ENCODE measurements at places on chromosomes 5 and 9. TPM values are rescaled to one million over a fixed set of nuclear protein-coding genes. Genes with fewer than 3 reads are reported as not detected.

DNA sequence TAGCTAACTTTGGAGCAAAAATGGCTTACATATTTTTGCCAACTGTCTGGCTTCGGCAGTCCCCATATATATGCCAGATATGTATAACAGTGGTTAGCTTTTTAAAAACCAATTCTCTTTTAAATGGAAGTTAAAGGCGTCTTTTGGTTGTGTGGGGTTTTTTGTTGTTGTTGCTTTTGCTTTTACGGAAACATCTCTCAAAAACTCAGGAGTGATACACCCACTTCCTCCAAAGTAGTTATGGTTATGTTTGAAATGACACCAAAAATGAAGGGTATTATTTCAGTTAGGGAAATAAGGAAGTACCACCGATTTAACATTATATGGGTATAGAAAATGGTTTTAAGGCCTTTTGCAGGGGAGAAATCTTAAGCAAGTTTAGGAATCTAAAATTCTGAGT lies 2.3 kb downstream of the CNOT8 start:
- no peak for DNase-seq

DNA sequence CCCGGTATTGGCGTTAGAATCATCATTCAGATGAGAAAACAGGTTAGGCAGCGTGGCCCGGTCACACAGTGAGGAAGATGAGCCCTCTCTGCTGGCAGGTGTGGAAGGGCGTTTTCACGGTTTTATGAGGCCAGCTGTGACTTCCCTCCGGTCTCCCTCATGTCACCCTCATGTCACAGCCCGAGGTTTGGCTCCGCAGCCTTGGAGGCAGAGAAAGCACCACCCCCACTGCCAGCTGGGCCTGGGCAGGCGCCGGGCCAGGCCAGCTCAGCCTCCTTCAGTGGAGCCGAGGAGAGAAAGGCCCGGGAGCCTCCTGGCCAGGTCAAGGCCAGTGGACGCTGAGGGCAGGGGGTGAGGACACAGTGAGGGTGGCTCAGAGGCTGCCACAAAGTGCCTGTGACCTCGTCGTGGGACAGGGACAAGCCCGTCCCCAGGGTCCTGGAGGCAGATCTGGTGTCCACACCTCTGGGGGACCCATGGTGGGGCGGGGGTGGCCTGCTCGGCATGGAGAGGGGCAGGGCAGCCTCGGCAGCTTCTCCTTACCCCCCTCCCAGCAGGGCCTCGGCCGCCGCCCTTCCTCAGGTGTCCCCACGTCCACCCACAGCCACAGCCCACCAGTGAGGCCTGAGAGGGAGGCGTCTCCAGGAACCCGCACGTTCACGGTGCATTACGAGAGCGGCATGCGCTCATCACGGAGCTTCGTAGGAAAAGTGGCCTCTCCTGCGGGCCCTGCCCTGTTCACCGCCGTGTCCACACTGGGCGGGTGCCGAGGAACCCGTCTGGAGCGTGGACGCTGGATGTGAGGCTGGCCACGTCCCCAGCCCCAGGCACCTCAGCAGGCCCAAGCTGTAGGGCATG lies 32.2 kb downstream of the EXD3 start:
- DNase-seq, result peak; percentile 80

ABLIM3 gene
- total RNA-seq, result 2.3 TPM

PTGDS gene
- 15.9 TPM for total RNA-seq

DNA sequence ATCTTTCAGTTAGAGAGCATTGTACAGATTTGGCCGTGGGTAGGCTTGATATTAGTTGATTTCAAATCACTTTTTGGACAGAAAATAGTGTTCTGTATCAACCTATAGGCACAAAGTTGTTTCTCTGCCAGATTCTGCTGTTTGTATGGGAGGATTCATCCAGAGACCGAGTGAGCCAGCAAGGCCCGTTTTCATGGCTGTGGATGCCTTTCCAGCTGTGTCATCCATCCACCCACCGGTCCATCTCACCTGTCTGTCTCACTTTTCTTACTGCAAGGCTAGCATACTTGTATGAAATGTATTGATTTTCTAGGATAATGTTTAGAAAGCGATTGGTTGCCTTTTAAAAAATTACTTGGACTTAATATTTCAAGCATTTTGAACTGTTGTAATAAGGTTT lies 34.4 kb downstream of the ICE1 start:
- DNase-seq, result no peak

GRCh38 chr5:71932655-71933338 lies 174.5 kb upstream of the MAP1B start:
- DNase-seq, result peak; percentile 70

GRCh38 chr5:2227433-2227832 lies 344.7 kb upstream of the IRX4 start:
- DNase-seq, result no peak

DNA sequence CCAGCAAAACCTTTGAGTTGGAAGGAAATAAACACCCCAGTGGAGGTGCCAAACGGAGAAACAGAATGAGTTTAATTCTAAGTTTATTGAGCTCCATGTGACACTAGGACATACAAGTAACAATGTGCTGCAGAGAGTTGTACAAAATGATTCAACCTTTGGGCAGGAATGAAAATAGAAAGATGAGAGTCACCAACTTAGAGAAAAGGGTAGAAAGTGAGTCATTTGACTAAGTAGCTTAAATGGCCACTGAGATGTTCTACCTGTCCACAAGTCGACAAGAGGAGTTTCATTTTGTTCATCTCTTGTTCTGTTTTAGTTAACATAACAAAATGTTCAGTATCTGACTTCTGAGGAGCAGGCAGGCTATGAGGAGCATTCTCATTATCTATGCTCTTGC lies 284.7 kb downstream of the NR2F1-AS1 start:
- DNase-seq, result no peak

DNA sequence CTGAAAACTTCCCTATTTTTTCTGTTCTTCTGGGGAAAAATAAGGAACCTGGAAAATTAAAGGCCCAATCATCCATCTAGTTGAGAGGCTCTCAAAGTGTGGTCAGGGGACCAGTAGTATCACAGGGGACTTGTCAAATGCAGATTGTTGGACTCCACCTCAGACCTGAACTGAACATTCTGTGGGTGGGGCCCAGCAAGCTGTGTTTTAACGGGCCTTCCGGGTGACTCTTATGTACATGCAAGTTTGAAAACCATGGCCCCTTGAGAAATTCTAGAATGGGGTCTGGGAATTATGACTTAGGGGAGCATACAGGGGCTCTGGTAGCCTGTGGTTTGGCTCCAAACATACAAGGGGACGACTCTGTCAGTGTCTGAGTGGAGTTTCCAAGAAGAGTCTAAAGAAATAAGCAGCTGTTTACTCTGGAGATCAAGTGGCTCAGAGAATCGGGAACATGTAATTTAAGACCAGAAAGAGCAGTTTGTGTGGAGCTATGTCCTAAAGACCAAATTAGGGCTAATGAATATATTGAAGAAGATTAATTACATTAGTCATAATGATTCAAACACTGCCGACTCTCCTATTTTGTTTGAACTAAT lies 177.4 kb downstream of the SLC28A3 start:
- DNase-seq, result no peak

DNA sequence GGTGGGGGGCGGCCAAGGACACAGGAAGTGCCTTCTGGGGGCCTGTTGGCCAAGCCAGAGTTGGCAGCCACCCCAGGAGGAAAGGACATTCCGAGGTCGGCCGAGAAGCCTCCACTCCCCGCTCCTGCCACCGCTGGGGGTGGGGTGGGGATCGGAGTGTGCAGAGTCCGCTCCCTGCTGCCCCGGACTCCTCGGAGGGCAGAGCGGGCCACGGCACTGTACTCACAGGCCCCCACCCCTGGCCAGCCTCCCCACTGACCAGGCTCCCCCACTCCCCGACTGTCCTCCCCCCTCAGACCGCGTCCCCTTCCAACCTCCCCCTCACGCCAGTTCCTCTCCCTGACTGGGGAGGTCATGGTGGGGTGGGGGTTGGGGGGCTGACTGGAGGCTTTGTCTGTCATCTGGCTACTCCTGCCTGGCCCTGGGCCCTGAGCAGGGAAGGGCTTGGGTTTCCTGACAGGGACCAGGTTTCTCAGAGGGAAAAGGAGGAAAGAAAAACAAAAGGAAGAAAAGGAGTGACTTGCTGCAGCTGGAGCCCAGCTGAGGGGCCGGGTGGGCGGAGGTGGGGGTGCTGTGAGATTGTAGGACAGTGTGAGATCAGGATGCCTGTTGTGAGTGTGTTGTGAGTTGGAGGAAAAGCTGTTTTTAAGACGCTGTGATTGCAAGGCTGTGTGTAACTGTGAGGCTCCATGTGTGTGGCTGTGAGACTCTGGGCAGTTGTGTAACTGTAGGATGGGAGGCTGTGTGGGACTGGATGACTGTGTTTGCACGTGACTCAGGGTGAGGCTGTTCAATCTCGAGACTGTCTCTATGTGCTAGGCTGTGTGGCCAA lies 29.7 kb downstream of the CNTFR start:
- peak; percentile 55 for DNase-seq

DNA sequence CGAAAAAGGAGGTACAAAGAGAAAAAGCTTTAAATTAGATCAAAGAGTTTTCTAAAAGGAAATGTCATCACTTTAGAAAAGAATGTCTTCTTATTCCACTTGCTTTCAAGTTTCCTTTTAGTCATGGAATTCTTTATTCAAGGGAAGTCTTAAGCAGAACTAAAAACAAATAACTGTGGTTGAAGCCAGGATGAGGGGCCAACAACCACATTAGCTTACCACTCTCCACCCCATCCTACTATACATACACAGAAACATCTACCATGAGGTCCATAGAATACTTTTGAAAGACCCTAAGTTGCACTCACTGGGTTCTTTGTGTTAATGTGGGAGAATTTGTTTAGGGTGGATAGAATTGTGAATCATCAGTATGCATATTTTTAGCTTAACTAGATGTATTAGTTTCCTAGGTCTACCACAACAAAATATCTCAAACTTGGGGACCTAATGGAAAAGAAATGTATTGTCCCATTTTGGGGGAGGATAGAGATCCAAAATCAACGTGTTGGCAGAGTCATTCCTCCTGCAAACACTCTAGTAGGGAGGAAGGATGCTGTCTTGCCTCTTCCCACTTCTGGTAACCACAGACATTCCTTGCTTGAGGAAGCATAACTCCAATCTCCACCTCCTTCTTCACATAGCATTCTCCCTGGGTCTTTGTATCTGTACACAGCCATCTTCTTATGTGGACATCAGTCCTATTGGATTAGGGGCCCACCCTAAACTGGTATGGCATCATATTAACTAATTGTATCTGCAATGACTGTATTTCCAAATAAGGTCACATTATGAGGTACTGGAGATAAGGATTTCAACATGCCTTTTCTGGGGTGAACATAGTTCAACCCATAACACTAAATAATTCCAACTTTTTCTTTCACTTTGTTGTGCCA lies 239.4 kb downstream of the LURAP1L start:
- DNase-seq, result no peak

- DNase-seq, result no peak
Measured at GRCh38 chr5:105754056-105754455, 1916.7 kb downstream of the EFNA5 start.

DNA sequence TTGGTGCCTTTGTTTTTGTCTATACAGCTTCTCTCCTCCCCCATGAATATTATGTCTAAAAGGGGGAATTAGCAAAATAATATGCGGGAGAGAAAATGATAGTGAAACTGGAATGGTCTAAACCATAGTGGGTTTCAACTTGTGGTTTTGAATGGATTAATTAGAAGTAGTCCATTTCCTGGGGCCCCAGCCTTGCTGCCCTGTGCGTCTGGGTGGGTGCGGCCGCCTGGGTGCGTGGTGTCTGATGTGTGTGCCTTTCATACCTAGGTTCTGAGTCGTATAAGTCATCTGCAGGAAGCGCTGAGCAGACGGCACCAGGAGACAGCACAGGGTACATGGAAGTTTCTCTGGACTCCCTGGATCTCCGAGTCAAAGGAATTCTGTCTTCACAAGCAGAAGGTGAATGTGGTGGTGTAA lies 120.0 kb upstream of the CACNA1B start:
- no peak for DNase-seq

DNA sequence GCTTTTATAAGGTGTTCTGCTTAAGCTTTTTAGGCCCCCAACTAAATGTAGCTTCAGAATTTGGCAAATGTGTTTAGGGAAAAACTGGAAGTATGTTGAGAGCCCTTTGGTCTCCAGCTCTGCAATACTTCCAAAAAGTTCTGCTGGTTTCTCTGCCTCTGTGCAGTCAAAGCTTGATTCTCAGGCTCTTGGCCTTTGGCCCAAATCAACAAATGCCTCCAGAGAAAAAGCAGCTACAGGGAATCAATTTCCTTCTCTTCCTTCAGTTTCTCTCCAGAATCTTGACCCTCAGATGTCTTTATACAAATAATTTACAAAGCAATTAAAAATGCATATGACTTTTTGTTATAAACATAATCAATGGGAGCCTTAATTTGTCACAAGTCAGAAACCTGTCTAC lies 235.7 kb downstream of the COMMD10 start:
- no peak for DNase-seq

- no peak for DNase-seq
Measured at GRCh38 chr9:110298043-110298605, 39.5 kb downstream of the TXNDC8 start.

DNA sequence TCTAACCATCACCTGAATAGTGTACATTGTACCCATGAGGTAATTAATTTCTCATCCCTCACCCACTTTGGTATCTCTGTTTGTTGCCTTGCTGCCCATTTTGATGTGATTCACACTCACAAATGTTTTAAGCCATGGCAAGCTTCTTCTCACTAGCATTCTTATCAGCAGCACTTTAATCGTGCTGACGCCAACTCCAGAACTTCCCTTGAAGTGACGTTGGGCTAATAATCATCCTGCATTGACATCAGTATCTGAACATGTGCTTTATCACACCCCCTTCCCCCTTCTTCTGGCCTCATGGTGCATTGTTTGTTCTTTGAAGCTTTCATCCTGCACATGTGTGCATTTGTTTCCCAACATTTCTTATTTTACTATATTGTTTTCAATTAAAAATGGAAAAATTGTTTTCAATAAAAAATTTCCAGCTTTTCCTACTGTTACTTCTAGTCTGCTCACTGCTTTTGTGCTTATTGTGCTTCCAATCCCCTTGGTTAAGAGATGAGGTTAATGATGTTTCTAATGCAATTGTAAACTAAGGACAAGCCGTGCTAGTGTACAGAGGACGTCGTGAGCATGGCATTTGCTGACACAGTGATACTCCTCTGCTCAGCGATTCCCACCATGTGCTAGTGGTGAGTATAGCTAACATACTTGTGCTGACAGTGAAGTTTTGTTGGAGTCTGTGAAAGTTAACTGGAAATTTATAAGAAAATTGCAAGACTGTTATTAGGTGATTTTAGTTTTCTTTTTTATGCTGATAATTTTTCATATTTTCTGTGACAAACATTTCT lies 238.5 kb downstream of the KDM4C start:
- DNase-seq, result no peak

DNA sequence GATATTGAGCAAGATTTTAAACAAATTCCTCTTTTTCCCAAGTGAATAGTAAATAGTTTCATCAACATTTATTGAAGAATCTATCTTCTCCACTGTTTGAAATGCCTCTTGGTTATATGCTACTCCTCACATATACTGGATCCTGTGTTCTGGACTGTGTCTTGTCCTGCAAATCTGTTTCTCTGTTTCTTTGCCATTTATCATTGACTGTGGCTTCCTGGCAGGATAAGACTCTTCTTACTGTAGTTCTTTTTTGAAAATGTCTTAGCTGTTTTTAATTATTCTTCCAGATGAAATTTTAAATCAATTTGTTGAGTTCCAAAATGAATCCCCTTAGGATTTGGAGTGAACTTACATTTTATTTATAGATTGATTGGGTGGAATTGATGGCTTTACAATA lies 27.8 kb downstream of the RALGPS1 start:
- DNase-seq, result no peak

GRCh38 chr5:6585168-6585567 lies 47.7 kb downstream of the NSUN2 start:
- no peak for DNase-seq

- DNase-seq, result no peak
Measured at GRCh38 chr5:168123631-168124528, 167.6 kb upstream of the WWC1 start.

GRCh38 chr5:150409638-150410523 lies 2.8 kb downstream of the CD74 start:
- DNase-seq, result peak; percentile 87

- DNase-seq, result no peak
Measured at GRCh38 chr5:176178789-176179188, 59.4 kb upstream of the SIMC1 start.

Measured in colonic mucosa (tissue), 4 donors.